ENCODE measurements at places on chromosomes 1 and 21.

GRCh38 chr1:99534638-99534930 is 111.3 kb upstream of the PALMD start:
- DNase-seq: no peak

GRCh38 chr1:7013833-7014639 is 228.8 kb downstream of the CAMTA1 start:
- DNase-seq: no peak

DNA sequence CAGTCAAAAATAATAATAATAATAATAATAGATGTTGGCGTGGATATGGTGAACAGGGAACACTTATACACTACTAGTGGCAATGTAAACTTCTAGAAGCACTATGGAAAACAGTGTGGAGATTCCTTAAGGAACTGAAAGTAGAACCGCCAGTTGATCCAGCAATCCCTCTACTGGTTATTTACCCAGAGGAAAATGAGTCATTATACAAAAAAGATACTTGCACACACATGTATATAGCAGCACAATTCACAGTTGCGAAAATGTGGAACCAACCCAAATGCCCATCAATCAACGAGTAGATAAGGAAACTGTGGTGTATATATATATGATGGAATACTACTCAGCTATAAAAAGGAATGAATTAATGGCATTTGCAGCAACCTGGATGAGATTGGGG is 176.0 kb downstream of the PLPP3 start:
- no peak for DNase-seq

GRCh38 chr1:156836041-156836654 is 19.5 kb upstream of the SH2D2A start:
- no peak for DNase-seq

GRCh38 chr1:234631721-234632125 is 21.7 kb upstream of the IRF2BP2 start:
- DNase-seq: no peak
